ENCODE measurements at places on chromosomes 7 and 10.

DNA sequence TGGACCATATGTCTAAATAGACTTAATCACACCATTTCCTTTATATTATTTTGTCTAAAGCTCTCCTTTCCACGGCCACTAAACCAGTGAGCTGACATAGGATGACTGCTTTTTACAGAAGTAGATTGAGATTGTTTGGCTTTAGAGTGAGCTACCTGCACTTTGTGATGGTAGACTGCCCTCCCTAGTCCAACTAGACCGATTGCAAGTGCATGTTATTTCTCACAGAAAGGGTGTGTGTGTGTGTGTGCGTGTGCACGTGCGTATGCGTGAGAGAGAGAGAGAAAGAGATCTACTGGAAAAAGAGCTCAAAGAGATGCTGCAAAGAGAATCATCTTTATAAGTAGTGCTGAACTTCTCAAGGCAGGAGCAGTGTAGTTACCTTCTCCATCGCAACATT is 60.7 kb downstream of the VCL start:
- DNase-seq: no peak

GRCh38 chr7:3430588-3430987 is 129.5 kb downstream of the SDK1 start:
- no peak for DNase-seq

DNA sequence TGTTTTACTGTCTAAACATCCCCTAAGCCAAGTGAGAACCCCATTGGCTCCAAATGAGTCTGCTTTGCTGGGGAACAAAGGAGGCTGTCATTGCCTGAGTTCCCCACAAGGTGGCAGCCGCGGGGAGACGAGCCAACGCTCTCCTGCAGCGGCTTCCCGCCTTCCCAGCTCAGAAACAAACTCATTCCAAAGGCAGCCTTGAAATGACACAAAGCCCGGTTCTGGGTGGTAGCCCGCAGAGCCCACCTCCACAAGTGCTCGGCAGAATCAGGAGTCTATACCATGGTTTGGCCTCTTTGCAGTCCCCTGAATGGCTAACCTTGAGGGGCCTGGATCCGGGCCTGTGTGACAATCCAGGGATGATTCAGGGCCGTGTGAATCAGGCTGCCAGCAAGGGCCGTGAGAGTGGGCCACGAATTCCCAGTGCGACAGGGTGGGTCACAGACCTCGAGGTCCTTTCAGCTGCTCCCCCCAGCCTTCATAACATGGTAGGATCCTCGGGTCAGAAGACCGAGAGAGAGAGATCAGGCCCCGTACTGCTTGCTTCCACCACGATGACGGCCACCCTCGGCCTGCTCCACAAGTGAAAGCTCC is 79.7 kb downstream of the DLG5 start:
- peak; percentile 86 for DNase-seq

- no peak for DNase-seq
These were observed 175.1 kb downstream of the ZMYND11 start for GRCh38 chr10:310371-310770.

DNA sequence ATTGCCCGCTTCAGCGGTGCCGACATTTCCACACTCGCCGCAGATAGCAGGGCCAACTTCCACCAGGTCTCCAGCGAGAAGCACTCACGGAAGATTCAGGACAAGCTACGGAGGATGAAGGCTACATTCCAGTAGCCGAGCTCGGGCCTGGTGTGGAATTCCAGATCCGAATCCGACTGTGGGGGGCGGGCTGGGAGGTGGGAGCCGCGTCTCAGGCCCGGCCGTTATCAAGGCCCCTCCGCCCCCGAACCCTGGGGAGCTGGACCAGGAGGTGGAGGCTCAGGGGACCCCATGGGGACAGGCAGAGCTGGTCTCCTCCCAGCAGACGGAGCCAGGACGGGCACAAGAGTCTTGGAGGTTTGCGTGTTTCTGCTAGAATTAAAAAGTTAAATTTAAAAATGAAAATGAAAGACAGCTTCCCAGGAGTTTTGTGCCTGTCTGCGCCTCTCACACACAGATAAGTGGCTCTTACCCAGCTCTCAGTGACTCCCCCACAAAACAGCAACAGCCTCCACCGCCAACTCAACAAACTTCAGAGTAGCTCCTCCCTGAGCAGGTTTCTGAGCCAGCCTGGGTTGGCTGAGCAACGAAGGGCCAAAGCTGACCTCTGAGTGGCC is 5.2 kb upstream of the UTF1 start:
- DNase-seq: no peak

DNA sequence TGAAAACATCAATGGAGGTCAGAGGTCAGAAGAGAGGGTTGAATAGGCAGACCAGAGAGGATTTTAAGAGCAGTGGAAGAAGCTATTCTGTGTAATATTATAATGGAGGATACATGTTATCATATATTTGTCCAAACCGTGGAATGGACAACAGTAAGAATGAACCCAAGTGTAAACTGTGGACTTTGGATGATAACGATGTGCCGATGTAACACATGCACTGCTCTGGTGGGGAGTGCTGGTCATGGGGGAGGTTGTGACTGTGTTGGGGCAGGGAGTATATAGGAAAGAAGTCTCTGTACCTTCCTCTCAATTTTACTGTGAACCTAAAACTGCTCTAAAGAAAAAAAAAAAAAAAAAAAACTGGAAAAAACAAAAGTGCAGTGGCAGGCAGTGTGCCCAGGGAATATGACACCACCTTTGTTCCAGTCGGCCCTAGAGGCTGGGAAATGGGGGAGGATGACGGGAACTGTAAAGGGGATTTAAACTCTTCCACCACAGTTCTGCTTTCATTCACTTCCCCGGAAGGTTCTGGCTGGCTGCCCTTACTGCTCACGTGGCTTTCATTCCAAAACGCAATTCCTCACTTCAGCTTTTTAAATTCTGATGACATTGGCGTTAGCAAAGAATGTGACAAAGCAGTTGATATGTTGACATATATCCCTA is 113.7 kb upstream of the ANKRD1 start:
- peak; percentile 76 for DNase-seq

- no peak for DNase-seq
These were observed 98.8 kb downstream of the ZMIZ1 start for GRCh38 chr10:79167537-79167936.

- no peak for DNase-seq
These were observed 190.4 kb downstream of the HDAC9 start for GRCh38 chr7:18685971-18686370.

DNA sequence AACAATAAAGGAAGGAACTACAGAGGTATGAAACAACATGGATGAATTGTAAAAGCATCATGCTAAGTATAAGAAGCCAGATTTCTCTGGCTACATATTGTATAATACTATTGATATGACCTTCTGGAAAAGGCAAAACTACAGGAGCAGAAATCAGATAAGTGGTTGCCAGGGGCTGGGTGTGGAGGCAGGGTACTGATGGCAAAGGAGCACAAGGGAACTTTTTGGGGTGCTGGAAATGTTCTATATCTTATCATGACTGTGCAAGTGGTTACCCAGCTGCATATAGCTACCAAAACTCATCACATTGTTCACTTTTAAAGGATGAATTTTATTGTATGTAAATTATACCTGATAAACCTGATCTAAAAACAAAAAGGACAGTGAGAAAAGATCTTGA is 72.4 kb downstream of the SKAP2 start:
- no peak for DNase-seq

- no peak for DNase-seq
These were observed 134.6 kb downstream of the RNF216 start for GRCh38 chr7:5646846-5647245.

GRCh38 chr7:120695848-120696247 is 162.1 kb downstream of the TSPAN12 start:
- no peak for DNase-seq

DNA sequence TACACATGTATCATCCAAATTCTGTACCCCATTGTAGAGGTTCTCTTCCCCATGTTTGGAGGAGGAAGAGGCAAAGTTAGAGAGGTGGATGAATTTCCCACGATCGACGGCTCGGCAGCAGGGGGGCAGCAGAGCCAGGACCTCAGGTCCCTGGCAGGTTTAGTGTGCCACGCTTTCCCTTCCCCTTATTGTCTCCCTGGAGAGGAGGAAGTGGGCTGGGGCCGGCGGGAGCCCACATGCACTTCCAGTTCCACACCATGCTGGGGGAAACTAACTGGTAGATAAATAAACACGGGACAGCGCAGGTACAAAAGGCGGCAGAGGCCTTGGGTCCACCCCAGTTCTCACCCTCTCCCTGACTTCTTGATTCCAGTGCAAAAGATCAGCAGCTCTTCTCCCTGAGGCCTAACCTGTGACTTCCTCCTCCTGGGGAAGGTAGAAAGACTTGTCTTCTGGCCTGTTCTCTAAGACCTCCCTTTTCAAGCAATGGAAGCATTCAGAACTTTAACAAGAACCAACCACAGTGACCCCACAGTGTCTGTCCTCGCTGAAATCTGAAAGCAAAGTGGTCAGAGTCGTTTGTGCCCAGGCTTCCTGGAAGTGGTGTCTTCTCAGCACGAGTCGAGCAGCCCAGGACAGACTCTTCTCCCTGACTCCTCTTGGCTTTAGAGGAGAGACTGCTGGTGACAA is 30.5 kb upstream of the SRGN start:
- no peak for DNase-seq

GRCh38 chr10:73953665-73954064 is 42.7 kb downstream of the PLAU start:
- no peak for DNase-seq

GRCh38 chr7:144384071-144384470 is 19.4 kb downstream of the NOBOX start:
- no peak for DNase-seq

DNA sequence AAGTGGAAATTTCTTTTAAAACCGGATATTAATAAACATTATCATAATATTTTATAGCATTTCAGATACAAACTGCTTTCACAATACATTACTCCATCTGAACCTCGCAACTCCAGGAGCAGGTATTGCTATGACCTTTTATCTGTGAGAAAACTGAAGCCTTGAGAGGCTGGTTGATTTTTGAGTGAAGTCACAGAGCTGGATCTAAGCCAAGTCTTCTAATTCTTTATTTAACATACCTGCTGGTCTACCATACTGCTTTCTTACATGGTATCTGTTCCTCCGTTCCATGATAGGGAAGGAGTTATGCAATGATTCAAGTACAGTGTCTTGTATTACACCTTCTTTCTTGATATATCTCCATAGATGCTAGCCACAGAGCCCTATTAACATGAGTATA is 37.4 kb upstream of the ITGB8 start:
- DNase-seq: no peak

DNA sequence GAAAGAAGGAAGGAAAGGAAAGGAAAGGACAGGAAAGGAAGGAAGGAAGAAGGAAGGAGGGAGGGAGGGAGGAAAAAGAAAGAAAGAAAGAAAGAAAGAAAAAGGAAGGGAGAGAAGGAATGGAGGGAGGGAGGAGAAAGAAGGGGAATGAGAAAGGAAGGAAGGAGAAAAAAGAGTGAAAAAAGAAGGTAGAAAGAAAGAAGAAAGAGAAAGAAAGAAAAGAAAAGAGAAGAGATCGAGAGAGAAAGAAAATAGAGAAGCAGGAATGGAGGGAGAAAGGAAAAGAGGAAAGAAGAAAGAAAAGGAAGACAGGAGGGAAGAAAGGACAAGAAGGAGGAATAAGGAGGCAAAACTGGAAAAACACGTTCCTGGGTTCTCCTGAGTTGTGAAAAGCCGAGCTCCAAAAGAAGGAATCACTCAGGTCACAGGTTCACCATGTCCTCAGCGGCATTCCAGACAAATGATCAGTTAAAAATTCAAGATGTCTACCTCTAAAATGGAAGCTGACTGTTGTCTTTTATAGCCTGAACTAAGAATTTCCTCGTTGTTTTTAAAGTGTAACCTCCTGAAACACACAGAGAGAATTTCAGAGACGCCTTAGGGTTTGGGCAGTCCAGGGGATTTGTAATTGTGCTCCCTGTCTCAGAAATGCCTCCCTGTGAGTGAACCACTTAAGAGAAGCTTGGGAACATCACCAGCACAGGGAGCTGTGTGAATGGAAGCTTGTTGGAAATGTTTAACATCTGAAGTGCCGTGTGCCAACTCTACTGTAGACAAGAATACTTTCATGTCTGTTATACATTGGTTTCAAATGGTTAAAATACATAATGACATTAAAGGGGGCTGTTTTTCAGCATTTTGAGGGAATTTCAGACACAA is 80.7 kb downstream of the INHBA start:
- no peak for DNase-seq

- DNase-seq: no peak
These were observed 582.2 kb upstream of the ZWINT start for GRCh38 chr10:56943221-56943755.

DNA sequence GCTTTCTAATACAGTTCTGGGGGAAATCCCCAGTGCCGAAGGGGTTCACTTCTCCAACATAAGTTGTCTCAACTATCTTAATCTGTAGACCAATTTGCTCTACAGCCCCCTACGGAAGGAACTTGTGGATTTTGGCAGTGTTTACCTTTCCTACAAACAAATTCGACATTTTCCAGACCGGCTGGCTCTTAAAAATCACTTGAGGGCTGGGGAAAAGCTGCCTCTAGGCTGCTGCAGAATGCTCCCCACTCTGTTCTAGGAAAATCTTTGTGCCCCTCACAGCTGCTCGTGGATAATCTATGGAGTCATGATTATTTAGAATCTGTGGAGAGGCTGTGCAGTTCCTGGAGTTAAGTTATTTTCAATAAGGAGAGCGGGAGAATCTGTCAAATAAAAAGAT is 474.6 kb upstream of the FZD8 start:
- peak; percentile 51 for DNase-seq

- no peak for DNase-seq
These were observed 168.5 kb upstream of the TCERG1L start for GRCh38 chr10:131480066-131480465.

- DNase-seq: no peak
These were observed 26.3 kb upstream of the SLC35G1 start for GRCh38 chr10:93867525-93867924.

- DNase-seq: no peak
These were observed 77.1 kb downstream of the DNAJC1 start for GRCh38 chr10:21926358-21926925.

DNA sequence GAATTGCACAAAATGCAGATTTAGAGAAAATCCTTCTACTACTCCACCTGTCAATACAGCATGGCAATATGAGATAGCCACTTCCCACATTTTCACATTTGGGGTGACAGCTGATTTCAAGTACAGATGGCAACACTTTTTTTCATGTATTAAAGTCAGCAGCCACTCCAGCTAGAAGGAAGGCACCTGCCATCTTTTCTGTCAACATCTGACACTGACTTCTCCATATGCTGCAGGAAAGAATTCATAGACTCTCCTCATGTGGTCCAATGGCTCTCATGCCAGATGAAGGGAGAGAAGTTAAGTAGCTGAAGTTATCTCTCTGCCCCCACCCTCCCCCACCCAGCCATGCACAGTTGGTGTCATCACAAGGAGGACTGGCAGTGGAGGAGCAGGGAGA is 912.0 kb downstream of the SORCS1 start:
- no peak for DNase-seq

DNA sequence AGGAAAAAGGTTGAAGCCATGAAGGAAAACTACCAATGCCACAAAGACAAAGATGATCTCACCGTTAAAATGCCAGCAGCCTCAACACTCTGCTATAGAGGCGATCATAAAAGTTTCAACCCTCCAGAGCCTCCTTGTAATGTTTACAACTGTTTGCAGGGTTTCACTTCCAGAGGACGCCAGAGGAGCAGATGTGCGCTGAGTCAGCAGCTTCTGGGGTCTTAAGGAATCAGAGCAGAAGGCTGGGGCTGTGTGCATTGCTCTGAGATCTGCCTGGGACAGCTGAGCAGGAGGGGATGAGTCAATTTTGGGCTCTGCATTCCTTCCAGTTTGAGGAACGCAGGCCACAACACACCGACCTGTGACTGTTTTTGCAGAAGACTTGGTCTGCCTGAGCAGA is 98.3 kb downstream of the TMEM130 start:
- peak; percentile 54 for DNase-seq

GRCh38 chr10:35467186-35467585 is 130.9 kb downstream of the CCNY start:
- no peak for DNase-seq

GRCh38 chr7:5428478-5429252 is 5.0 kb upstream of the TNRC18 start:
- peak; percentile 84 for DNase-seq

All from right forelimb (tissue), 1 donor.